Jurkat, Clone E6-1 (cell line): ENCODE measurements at places on chromosomes 5 and 9.
A peak's percentile ranks its signal among the peaks of the same experiment; 100 is the strongest.

DNA sequence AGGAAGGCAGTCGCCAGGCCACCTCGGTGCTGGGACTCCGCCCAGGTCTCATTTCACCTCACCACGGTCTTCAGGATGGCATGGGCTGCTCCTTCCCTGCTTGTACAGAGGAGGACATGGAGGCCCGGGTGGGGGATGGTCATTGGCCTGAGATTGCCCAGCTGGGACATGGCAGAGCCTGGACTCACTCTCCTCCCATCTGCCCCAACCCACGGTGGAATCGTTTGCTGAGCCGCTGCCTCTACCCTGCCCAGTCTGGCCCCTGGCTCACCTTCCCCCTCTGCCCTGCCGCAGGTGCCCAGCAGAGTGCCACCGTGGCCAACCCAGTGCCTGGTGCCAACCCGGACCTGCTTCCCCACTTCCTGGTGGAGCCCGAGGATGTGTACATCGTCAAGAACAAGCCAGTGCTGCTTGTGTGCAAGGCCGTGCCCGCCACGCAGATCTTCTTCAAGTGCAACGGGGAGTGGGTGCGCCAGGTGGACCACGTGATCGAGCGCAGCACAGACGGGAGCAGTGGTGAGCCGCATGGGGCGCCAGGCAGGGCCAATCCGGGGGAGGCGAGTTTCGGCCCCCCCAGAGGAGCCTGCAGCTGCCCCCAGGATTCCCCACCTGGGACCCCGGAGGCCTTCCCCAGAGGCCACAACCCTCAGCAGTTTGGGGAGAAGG, 36.7 kb downstream of the HK3 start:
- no peak for DNase-seq

GRCh38 chr5:140806834-140807775, at the start of gene PCDHA4:
PCDHA4 (plus strand) TSS chr5:140807068.
- DNase-seq, result no peak

GRCh38 chr9:70428781-70429180, 14.3 kb upstream of the KLF9 start:
- no peak for DNase-seq

- DNase-seq, result no peak
Measured at GRCh38 chr5:96017951-96018350, 56.3 kb upstream of the ELL2 start.

DNA sequence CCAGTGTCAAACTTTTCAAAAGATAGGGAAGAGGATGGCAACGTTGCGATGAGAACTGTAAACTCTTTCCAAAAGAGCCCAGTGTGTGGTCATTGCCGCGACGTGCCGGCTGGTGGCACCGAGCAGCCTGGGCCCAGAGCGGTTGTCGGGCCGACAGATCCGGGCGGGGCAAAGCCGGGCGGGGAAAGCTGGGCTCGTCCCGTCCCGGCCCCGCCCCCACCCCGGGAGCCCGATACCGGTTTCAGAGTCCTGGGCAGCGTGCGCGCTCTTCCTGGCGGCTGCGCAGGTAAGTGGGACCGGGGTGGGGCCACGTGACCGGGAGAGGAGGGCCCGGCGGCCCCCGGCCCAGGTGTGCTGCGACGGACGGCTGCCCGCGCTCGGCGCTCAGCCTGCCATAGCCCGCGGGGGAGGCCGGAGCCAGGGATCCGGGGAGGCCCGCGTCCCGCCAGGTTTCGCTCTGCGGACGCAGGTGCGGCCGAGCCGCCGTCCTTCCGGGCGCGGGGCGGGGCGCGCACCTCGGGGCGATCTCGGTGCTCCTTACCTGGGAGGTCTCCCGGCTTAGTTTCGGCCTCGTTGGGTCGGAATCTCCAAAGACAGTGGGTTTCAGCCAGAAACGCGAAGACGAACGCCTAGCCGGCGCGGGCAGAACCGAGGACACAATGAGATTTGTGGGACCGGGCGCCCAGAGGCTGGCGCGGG, at the start of gene MARVELD2:
Gene MARVELD2 (plus strand): TSS at position 232 of the 699 bp plus-strand sequence. CDS start 4,270 bp downstream, outside the sequence.
- no peak for DNase-seq

- DNase-seq, result no peak
Measured at GRCh38 chr9:85007748-85008147, 338.2 kb downstream of the NTRK2 start.

GRCh38 chr5:175383350-175383749, 60.6 kb downstream of the DRD1 start:
- peak; percentile 12 for DNase-seq
